Muscle of arm (tissue), 14 donors: ENCODE measurements at places on chromosomes 2 and 18. TPM values are rescaled to one million over a fixed set of nuclear protein-coding genes. Genes with fewer than 3 reads are reported as not detected.
A peak's percentile ranks its signal among the peaks of the same experiment; 100 is the strongest.

Gene SPP2
- polyA plus RNA-seq = not detected

DNA sequence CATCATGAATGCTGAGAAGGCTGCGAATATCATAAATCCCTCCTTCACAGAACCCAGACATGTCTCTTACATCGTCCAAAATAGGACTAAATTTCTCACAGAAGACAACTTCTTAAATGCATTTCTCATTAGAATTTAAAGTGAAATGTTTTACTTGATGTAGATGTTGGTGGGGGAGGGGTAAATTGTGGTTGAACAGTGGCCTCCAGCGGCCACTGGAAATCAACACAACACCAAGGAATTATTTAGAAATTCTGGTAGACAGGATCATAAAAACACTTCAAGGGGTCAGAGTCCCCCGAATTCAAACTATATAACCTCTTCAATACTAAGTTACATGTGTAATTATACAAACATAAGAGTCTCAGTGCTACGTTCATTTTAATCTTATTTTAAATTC, 135.9 kb downstream of the ABCA12 start:
- DNase-seq = peak; percentile 38

Gene CPSF3
- polyA plus RNA-seq = 38.2 TPM

Gene FAP
- 92.1 TPM for polyA plus RNA-seq

DNA sequence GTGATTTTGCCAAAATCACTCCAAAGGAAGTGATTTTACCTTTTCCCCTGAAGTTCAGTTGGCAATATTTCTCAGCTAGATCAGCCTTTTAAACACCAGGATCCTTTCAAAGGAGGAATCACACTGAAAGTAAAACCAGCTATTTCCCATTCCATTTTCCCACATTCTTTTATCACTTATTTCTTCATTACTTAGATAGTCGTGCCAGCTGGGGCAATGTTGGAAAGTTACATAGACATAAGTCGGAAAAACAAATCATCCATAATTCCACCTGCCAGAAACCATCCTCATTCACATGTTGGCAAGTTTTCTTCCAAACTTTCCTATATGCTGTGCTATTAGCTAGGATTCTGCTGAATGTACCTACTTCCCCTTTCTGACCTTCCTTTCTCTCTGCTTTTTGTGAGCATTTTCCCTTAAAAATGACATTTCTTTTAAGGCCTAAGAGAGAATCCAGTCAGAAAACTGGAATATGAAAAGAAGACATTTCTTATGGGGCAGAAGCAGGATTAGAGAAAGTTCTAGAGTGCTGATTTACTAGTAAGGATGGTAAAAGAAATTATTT, 170.0 kb upstream of the STK17B start:
- DNase-seq = no peak
